ENCODE measurements at places on chromosomes 1 and 21.

DNA sequence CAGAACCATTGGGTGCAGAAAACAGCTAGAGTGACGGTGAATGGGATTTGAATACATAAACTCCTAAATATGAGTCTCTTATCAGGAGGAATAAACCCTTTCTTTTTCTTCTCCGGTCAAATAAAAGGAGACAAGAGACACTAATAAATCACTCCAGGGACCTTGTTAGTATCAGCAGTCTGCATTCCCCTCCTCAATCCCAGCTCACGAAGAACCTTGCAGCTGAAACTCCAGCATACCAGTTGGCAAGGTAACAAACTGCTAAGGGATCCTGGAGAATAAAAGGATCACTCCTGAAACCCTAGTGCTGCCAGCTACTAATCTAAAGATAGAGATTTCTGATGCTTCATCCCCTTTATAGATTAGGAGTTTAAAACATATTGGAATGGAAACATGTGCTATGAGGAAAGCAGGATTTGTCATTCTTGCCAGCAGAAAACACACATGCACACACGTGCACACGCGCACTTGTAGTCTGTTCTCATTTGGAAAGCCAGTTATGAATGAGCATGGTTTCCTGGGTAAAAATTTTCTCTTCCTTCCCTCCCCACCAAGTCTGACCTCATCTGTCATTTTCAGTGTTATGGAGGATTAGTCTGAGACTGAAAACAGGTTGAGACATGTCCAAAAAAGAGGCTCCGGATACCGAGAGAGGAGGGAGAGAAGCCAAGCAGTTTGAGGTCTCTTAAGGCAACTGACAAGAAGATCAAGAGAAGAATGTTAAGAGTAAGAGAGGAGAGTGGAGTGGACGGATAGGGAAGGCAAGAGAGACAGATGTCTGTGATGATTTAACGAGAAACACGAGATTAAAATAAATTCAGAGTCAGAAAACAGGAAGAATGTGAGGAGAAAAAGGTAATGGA lies 10.9 kb downstream of the IER5 start:
- DNase-seq, result no peak

- no peak for DNase-seq
Observed at GRCh38 chr1:53272349-53272748, 34.0 kb upstream of the MAGOH start.

GRCh38 chr1:117093091-117093534 lies 28.4 kb downstream of the TRIM45 start:
- DNase-seq, result peak; percentile 91

GRCh38 chr1:53639996-53640700 lies 98.8 kb downstream of the GLIS1 start:
- no peak for DNase-seq

DNA sequence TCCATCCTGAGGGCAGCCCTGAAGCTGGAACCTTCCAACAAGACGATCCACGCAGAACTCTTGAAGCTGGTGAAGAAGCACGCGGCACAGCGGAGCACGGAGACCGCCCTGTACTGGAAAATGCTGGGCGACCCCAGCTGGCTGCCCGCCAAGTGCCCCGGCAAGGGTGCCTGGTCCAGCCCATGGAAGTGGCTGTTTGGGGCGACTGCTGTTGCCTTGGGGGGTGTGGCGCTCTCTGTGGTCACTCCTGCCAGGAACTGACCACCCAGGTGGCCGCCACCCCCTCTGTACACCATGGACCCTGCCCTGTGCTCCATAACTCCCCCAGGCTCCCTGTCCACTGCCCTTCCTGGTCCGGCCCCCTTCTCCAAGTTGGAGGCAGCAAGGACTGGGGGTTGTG lies 90.8 kb downstream of the PPP1R12B start:
- DNase-seq, result no peak

- DNase-seq, result no peak
Observed at GRCh38 chr1:246591504-246591903, 25.2 kb downstream of the CNST start.

DNA sequence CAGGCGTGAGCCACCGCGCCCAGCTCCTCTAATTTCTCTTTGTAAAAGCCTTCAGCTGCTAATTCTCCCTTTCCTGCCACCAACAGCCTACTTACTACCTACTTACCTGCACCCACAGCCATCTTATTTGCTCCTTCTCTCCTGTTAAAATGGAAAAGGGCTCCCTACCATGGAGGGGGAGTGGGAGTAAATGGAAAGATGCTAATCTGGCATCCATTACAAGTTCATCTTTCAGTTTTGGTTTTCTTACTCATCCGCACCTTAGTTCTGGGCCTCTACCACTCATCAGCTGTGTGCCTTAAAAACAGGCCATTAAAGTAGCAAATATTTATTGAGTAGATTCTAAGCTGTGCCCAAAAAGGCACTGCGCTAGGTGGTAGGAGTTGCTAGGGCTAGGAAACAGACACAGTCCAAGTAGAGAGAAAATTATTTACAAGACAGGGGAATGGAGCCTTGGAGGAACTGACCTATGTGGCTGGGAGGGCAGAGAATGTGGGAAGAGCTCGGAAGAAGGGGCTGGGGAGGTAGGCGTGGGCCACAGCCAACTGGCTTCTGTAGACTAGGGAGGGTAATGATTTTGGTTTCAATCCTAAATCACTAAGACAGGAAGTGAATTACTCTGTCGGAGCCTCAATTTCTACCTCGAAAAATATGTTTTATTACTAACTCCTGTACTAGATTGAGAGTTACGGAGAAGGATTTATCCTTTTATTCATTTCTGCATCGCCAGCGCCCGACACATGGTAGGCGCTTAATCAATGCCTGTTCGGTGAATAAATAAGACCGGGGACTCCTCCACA lies 685 bp upstream of the DDI2 start:
- no peak for DNase-seq

GRCh38 chr21:46141767-46142581 lies 13.4 kb downstream of the FTCD start:
- no peak for DNase-seq

DNA sequence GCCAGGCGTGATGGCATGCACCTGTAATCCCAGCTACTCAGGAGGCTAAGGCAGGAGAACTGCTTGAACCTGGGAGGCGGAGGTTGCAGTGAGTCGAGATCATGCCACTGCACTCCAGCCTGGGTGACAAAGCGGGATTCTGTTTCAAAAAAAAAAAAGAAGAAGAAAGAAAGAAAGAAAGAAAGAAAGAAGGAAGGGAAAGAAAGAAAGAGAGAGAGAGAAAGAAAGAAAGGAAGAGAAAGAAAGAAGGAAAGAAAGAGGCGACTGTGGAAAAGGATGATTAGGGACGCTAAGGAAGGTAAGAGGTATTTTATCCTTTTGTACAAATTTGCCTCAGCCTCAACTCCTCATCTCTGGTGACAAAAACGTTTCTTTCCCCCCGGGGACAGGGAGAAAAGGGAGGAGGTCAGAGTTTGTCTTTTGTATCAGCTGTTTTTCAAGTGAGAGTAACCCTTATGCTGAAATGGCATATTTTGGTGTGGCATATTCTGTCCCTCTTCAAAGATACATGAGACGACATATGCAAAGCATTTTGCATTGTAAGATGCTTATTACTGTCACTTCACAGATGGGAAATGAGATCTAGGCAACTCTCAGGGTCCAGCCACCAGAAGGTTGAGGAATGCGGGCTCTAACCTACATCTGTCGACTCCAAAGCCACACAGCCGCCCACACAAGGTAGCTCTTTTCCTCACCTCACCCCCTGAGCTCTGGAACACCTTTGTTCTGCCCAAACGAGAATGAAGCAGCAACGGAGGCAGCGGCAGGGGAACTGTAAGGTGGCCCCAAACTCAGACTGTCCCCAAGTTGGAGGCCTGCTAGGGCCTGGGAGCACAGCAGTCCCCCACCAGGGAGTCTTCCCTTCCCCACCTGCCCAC lies 38.0 kb downstream of the NUAK2 start:
- no peak for DNase-seq
